ENCODE measurements at places on chromosomes 7 and 10. TPM values are rescaled to one million over a fixed set of nuclear protein-coding genes. Genes with fewer than 3 reads are reported as not detected.

DNA sequence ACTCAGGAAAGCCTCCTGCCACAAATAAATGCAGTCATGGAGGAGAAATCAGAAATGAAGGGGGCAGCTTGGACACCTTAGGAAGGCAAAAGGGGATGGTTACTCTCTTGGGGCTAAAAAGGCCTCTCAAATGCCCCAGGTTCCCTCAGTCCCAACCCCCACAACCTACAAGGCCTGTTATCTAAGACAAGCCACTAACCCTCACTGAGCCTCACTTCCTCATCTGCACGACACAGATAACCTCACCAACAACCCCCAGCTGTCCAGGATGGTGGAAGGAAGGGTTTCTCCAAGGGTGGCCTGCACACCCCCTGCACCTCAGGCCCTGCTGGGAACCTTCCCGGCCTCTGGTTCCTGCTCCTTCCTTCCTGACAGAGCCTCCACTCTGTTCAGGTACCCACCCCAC is 29.2 kb downstream of the SORBS1 start:
- DNase-seq = no peak

DNA sequence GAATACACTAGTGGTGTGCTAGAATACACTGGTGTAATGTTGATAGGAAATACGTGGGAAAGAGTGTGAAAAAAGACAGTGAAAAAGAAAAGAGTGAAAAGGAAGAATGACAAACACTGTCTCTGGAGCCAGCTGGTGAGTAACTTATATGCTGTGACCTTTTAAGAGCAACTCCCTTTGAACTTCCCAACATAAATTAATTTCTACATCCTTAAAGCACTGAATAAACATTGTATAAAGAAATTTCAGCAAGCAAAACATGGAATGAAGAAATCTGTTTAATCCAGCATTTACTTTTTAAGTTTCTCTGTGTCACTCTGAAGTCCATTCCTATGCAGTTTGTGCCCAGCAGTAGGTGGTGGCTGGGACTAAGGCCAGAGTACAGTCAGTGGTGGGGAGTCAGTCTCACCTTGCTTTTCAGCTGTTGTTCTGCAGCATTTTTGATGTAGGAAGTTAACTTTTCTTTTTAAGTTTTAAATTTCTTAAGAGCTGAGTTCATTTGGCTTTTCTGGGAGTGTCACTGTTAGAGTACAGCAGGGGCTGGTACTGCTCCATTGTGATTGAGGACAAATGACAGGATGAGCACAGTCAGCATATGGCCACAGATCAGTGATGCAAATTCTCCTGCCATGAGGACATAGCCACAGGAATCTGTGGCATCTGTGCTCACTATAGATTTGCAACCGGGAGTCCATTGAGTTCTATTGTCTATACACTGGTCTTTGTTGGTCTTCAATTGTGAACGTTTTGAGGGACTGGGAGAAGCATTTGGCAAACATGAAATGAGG is 321.8 kb downstream of the ZNF248 start:
- no peak for DNase-seq

DNA sequence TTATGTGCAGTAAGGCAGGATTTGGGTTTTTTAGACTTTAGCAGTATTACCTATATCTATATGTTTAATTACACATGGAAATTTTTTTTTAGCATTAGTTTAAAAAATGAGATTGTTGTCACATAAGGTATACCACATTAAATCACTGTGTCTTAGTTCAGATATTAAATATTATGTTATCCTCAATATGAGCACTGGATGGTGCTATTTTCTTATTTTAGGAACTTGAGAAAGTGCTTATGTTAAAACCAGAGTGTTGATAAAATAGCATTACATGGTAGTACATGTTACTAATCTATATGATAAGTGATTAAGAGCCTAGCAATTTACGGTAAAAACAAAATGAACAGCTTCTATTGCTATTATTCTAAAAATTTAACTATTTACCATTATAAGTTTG is 28.8 kb downstream of the MIOS start:
- DNase-seq = no peak

DNA sequence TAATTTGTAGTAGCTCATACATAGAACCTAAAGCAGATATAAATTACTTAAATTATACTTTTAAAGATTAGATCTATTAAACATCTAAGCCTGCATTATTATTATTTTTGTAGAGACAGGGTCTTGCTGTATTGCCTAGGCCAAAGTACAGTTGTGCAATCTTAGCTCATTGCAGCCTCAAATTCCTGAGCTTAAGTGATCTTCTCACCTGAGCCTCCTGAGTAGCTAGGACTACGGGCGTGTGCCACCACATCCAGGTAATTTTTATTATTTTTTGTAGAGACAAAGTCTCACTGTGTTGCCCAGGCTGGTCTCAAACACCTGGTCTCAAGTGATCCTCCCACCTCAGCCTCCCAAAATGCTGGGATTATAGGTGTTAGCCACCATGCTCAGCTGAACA is 46.7 kb downstream of the RALA start:
- DNase-seq = no peak

DNA sequence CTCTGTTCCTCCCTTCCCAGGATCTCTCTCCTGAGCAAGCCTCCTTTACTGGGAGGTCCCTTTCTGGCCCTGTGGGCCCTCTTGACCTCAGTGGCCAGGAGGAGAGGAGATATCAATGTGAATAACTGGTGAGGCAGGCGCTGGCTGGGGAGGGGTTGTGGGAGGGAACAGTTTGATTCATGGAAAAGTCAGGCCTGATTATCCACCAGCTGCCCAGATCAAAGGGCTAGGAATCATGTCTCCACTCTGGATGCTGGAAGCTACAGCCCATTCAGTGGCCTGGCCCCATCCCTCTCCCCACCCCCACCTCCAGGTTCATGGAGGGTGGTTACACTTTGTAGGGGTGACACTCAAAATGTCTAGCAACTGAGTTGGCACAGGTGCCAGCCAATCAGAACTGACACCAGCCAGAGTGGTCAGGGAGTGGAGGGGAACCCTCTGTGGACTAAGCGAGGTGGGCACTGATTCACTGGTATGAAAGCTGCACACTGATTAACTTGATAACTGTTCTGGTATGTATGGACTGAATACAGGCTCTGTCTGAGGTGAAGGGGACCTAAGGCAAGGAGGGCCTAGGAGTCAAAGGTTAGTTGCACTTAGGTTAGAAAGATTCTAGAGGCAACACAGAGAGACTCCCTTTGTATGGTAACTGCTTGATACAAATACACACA is 4.8 kb downstream of the PRRT4 start:
- no peak for DNase-seq

- DNase-seq = no peak
Measured at GRCh38 chr7:134866617-134867016, 87.2 kb downstream of the CALD1 start.

SEMA3D gene
- 0.08 TPM for total RNA-seq

TAC1 gene
- not detected for total RNA-seq

All from psoas muscle (tissue), 8 donors.